Muscle of back (tissue), 13 donors: ENCODE measurements at places on chromosomes 2 and 18.
A peak's percentile ranks its signal among the peaks of the same experiment; 100 is the strongest.

- no peak for DNase-seq
Measured at GRCh38 chr18:74689251-74689650, 91.6 kb downstream of the ZNF407 start.

GRCh38 chr2:152240559-152241231, 65.1 kb upstream of the STAM2 start:
- peak; percentile 32 for DNase-seq

- no peak for DNase-seq
Measured at GRCh38 chr2:120647487-120647886, 88.2 kb upstream of the GLI2 start.

- DNase-seq = no peak
Measured at GRCh38 chr2:151029406-151030157, 232.1 kb downstream of the RBM43 start.

- no peak for DNase-seq
Measured at GRCh38 chr2:65866148-65866547, 433.7 kb upstream of the SPRED2 start.

DNA sequence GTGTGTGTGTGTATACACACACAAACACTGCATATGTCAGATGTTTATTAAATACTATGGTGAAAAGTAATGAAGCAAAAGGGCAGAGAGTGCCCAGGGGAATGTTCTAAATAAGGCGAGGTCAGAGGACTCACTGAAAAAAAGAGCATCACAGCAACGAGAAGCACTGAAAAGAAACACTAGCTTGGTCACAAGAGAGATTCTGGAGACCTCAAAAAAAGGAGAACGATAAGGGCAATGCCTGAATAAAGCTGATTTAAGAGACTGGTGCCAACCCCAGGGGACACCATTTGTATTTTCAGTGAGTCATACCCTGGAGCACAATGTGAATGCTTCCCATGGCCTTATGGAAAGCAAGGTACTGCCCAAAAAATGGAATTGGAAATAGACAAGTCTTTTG, 14.5 kb downstream of the SLC40A1 start:
- DNase-seq = no peak

DNA sequence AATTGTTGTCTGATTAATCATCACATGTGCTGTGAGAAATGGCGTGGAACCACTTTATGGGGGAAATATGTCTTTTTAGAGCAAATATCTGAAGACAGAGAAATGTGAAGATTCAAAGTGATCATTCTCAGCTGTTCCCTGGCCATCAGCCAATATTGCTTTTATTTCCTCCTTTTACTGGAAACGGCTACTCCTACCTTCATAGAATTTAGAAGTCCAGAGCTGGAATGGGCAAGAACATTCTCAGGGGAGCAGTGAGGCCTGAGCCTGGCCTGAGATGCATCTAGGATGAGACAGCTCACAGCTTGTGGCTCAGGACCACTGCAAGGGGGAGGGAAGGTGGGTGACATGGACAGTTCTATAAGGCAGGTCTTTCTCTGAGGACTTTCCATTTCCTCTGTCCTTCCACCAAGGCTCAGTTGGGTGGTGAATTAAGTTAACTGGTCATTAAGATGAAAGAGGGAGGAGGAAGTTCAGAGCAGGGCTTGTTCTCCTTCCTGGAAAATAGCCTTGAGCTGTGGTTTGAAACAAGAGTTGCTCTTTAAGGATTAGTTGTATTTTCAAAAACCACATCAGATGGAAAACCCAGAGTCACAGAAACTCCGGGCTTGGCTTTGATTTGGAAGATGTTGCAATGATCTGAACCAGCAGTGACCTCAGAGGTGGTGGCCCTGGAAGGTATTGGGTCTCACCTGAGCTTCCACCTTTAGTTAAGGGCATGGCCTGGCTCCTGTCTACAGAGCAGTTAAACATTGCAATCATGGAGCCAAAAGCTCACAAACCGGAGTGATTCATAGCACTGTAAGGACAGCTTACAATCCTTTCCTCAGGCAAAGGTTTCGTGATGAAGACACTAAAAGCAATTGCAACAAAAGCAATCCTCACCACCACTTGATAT, 144.3 kb downstream of the VAPA start:
- DNase-seq = peak; percentile 81

- DNase-seq = no peak
Measured at GRCh38 chr2:232458661-232459418, 2.9 kb downstream of the ALPI start.
